ENCODE measurements at places on chromosomes 12 and 14. TPM values are rescaled to one million over a fixed set of nuclear protein-coding genes. Genes with fewer than 3 reads are reported as not detected.

TRPV4 gene
- total RNA-seq = 0.90 TPM

DPY19L2 gene
- 54.2 TPM for total RNA-seq

NANOG gene
- total RNA-seq = 0.21 TPM

- no peak for DNase-seq
Measured at GRCh38 chr12:67915335-67915851, 73.9 kb upstream of the IFNG-AS1 start.

DNA sequence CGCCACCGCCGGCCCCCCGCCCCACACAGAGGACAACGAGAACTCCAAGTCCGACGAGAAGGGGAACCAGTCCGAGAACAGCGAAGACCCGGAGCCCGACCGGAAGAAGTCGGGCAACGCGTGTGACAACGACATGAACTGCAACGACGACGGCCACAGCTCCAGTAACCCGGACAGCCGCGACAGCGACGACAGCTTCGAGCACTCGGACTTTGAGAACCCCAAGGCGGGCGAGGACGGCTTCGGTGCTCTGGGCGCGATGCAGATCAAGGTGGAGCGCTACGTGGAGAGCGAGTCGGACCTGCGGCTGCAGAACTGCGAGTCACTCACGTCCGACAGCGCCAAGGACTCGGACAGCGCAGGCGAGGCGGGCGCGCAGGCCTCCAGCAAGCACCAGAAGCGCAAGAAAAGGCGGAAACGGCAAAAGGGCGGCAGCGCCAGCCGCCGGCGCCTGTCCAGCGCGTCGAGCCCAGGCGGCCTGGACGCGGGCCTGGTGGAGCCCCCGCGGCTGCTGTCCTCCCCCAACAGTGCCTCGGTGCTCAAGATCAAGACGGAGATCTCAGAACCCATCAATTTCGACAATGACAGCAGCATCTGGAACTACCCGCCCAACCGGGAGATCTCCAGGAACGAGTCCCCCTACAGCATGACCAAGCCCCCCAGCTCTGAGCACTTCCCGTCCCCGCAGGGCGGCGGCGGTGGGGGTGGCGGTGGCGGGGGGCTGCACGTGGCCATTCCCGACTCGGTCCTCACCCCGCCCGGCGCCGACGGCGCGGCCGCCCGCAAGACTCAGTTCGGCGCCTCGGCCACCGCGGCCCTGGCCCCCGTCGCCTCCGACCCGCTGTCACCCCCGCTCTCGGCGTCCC lies 150.9 kb downstream of the EGLN3 start:
- DNase-seq = no peak

GRCh38 chr12:6604259-6605029 lies 2.7 kb downstream of the CHD4 start:
- DNase-seq = no peak

- no peak for DNase-seq
Measured at GRCh38 chr12:6432991-6433390, 11.8 kb upstream of the CD27 start.

GRCh38 chr14:94395888-94396574 lies 7.6 kb upstream of the SERPINA1 start:
- DNase-seq = no peak

DNA sequence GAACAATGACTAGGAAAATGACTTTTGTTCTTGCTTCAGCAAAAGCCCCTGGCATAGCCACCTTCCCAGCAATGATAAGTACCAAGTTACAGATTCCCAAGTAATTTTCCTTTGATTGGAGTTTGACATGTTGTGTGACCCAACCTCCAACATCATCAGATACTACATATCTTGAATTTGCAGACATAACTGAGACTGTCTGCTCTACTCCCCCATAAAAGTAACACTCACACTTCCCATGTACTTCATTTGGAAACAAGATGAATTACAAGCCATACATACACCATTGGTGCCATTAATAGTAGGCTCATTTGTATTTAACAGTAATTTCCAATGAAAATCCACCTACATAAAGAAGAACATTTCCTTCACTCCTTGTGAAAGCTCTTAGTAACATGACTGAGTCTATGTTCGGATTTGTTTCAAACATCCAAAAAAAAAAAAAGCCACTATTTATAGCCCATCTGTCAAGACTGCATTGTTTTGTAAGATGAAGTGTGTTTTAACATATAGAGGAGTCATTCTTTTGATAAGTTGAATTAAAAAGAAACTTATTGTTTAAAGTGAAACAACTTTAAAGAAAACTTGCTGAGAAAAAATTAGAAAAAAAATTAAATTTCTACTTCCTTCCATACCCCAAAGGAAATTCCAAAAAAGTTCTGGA lies 12.0 kb upstream of the SLCO1A2 start:
- DNase-seq = no peak

- peak; percentile 87 for DNase-seq
Measured at GRCh38 chr12:57085999-57086492, 2.9 kb upstream of the NAB2 start.

DNA sequence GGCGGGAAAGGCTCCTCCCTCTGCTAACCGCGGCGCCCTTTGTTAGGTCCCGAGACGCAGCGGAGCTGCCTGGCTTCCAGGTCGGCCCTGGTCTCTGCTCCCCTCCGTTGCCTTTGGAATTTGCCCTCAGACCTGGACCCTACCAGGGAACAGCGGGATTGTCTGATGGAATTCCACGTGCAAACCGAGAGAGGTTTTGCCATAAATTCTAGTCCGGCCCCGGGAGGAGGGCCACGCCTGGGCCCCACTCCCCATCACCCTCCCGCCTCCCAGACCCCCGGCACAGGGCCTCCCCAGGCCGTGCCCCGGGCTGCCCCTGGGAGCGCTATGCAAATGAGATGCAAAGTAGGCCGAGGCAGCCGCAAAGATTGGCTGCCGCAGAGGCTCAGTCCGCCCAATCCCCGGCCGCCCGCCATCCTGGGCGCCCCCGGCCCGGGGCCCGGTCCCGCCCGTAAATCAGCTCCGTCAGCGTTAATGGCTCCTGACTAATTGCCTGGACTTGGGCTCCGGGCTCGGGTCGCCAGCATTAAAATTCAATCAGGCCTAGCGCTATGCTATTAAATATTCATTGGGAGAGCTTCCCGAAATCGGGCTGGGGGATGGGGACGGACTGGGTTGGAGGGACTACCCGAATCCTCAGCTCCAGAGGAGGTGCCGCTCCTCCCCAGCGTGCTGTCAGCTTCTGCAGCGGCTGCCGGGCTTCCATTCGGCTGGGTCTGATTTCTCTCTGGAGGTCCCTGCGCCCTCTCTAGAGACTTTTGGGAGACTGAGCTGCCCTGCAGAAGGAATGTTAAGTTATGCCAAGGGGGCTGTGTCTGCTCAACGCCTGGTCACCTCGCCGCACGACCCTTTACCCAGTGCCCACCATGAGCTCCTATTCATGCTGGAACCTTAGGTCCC lies 15.7 kb upstream of the FIGNL2 start:
- DNase-seq = no peak

GRCh38 chr12:130795906-130796305 lies 43.1 kb downstream of the STX2 start:
- no peak for DNase-seq

- DNase-seq = no peak
Measured at GRCh38 chr12:4177262-4177661, 96.3 kb upstream of the CCND2 start.
